Mononuclear cell (primary cell): ENCODE measurements at places on chromosomes 3 and 15. TPM values are rescaled to one million over a fixed set of nuclear protein-coding genes. Genes with fewer than 3 reads are reported as not detected.

Gene ZNF501
- total RNA-seq: 0.21 TPM

Gene KBTBD13
- under 0.01 TPM for total RNA-seq

Gene LNP1
- 1.7 TPM for total RNA-seq

Gene NPHP3
- total RNA-seq: 27.3 TPM

Gene ATOSA
- total RNA-seq: 144 TPM

Gene RSL24D1
- 190 TPM for total RNA-seq
